ENCODE measurements at places on chromosomes 1 and 21.

- DNase-seq, result no peak
Measured at GRCh38 chr1:38330799-38331198, 284.2 kb upstream of the POU3F1 start.

GRCh38 chr1:200207711-200208126 lies 180.2 kb downstream of the NR5A2 start:
- DNase-seq, result no peak

GRCh38 chr21:45347712-45348499 lies 57.1 kb upstream of the COL18A1 start:
- no peak for DNase-seq

DNA sequence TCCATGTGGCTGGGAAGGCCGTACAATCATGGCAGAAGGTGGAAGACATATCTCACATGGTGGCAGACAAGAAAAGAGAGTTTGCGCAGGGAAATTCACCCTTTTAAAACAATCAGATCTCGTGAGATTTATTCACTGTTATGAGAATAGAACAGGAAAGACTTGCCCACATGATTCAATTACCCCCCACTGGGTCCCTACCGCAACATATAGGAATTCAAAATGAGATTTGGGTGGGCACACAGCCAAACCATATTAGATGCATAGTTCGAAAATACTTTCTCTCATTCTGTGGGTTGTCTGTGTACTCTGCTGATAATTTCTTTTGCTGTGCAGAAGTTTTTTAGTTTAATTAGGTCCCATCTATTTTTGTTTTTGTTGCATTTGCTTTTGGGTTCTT lies 990.3 kb downstream of the PLA2G4A start:
- no peak for DNase-seq

DNA sequence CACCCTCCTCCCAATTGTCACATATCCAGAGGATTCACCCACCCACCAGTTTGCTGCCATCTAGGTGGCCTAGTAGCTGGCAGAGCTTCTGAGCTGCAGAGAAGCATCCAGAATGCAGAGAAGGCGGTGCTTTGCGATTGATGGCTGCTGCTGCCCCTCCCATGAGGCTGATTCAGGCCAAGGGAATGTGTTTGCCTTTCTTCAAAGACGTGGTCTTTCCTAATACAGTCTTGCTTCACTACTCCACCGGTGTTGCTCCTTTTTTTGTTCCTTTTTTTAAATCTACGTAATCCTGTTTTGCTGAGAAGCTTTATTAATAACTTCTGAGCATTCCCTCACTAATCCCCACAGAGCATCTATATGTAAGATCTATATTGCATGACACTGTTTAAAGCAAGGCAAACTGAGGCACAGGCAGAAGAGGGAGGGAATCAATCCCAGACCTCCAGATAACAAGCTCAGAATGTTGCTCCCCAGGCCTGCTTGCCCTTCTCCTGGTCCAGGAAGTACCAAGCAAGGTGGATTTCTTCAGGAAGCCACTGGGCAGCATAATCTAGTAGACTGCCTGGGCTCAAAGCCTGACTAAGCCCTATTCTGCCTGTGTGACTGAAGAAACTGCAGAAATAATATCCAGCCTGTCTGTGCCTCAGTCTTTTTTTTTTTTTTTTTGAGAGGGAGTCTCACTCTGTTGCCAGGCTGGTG lies 275.5 kb upstream of the FMN2 start:
- no peak for DNase-seq

GRCh38 chr1:72433591-72433990 lies 151.3 kb upstream of the NEGR1 start:
- no peak for DNase-seq

DNA sequence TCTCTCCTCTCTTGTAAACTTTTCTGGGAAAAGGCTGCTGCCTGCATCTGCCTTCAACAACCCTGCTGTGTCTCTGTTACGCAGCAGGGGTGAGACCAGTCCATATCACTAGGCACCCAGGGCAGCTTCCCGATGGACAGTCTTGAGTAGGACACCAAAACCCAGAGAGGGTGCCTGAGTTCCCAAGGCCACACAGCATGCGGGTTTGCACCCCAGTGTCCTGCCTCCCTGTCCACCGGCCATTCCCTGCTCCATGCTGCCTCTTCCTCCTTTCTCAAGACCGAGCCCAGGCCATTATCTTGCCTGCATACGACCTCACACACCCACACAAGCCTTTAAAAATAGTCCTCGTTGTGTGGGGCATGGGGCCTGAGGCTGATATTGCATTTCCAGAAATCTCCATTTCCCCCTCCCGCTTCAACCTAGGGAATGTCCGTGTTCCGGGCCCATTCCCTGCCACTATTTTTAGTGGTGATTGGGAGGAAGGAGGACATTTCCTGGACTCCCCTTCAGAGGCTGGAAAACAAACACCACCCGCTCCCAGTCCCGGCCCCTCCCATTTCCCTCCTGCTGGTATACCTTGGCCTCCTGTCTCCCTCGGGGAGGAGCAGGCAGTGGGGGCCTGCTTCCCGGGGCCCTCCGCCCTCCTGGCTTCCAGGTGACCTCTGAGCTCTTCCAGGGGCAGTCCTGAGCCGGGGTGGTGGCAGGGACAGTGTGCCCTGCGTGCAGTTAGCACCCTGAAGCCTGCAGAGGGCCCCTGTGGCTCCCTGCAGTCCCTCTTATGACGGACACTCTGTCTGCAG lies 132.4 kb upstream of the TMEM51 start:
- DNase-seq, result no peak

GRCh38 chr1:61083013-61083806 lies 849 bp downstream of the NFIA start:
- no peak for DNase-seq

DNA sequence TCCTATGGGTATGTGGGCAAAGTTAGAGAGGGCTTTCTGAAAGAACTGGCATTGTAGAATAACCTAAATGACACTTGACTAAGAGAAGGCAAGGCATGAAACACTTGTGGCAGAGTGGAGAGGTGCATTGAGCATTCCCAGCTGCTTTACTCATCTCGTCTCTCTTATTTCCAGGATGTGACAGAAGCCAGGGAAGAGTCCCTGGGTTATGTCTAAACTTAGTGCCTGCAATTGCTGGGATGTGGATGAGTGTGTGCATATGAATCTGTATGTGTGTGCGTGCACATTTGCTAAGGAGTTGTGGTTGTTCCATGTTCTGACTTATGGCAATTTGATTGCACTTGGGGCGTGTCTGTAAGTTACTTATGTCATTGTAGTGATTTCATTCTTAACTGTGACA lies 1326.5 kb upstream of the B3GALT2 start:
- no peak for DNase-seq

DNA sequence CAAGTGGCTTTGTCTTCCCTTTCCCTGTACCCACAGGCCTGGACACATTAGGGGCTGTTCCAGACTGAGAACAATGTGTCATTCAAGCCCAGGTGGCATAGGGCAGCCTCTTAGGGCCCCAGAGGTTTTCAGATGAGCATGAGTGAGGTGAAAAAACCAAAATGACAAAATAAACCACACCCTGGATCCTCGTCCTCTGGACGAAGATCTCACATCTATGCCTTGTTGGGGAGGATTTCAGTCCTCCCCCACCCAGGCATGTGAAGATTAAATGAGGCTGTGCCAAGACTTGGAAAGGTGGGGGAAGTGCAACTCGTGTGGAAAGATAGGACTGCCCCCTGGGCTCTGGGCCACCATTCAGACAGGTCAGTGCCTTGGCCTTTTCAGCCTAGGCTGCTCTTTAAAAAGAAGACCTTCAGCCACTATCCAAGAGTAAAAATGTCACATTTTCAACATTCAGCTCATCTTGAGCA lies 32.8 kb upstream of the IL19 start:
- DNase-seq, result no peak

DNA sequence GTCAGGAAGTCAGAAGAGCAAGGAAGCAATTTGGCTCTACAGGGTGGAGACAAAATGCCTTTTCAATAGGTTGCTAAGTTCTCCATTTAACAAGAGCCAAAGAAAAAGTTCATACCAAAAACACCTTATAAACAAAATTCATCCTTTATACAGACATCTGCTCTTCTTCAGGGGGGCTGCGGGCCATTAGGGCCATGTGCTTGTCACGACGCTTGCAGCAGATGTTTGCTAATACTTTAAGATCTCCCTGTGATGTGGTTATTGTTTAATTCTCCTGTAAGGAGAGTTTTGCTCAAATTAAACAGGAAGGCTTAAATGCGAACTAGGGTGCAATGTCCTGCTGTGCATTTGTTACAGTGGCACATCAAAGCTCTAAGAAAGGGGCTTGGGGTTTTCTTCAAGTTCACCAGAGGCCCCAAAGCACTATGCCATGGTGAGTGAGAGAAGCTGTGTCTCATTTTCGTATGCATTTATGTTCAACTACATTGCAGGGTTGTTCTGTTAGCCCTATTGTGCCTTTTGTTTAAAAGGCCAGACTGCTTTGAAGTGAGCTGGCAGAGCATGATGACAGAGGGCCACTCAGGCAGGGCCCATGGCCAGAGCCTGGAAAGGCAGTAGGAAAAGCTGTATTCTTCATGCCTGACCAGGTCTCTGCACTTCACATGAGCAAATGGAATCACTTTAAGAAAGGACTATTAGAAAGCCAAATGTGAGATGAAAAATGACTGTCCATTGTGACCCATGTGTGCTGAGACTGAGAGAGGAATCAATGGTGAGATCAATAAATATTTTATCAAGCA lies 24.8 kb upstream of the NTPCR start:
- no peak for DNase-seq

GRCh38 chr1:160353223-160353622 lies 10.0 kb downstream of the NCSTN start:
- DNase-seq, result no peak

GRCh38 chr1:6357243-6357936 lies 36.2 kb downstream of the ACOT7 start:
- no peak for DNase-seq

- no peak for DNase-seq
Measured at GRCh38 chr1:85409516-85409915, 55.4 kb downstream of the DDAH1 start.

GRCh38 chr1:33918368-33918767 lies 54.5 kb downstream of the HMGB4 start:
- DNase-seq, result no peak

DNA sequence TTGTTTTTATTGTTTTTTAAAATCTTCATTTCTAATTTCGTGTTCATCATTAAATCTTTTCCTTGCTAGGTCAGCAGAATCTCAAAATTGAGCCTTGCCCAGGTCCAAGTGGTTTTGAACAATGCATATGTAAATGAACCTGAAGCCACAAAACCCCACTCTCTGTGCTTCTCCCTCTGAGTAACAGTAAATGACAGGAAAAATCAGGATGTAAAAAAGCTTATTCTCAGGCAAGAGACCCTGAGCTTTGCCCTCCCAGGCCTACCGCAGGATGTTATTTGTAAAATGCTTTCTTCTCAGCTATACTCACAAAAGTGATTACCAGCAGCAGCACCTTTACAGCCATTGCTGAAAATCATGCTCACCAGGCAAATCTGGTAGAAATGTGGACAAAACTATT lies 47.6 kb downstream of the TYW3 start:
- DNase-seq, result no peak

DNA sequence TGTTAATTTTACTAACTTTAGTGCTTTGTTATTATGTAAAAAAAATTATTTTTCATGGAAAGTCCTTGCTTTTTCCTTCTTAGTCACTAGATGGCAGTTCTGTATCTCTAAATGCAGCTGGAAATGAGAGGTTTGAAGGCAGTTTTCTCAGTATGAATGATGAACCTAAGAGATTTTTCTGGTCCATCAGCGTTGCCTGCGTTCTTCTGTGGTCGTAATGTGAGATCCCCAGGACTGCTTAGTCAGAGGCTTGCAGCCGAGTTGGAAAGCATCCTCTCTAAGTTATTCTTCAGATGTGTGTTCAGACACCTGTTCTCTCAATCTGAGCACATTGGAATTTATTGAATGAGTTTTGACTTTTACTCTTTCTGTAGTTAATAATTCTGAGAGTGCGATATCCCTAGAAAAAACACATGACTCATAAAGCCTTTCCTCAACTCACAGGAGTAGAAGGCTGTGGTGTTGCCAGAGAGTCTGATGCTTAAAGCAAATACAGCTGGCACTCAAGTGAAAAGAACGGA lies 99.3 kb downstream of the FMN2 start:
- DNase-seq, result no peak

DNA sequence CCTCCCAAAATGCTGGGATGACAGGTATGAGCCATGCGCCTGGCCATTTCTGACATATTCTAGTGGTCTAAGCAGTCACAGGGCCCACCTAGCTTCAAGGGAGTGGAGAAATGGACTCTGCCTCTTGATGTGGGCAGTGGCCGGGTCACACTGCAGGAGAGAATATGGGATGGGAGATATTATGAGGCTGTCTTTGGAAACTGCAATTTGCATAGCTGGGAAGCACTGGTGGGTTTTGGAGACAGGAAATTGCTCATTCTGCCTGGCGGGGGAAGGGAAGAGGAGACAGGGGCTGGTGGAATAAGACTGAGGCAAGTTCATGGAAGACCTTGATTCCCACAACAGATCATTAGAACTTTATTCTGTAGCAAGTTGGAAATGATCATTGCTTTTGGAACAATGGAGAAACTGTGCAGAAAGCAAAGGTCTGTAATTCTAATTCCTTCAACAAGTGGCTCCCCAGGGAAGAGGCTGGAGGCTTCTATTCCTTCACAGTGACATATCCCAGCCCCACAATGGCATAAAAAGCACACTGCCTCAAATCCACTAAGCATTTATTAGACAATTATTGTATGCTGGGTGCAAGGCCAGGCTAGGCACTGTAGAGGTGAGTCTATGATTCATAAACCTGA lies 10.5 kb downstream of the NCMAP start:
- DNase-seq, result no peak

GRCh38 chr1:50783286-50783685 lies 176.8 kb downstream of the FAF1 start:
- no peak for DNase-seq

GRCh38 chr1:7485086-7485780 lies 285.9 kb upstream of the VAMP3 start:
- no peak for DNase-seq

GRCh38 chr1:210695026-210695425 lies 366.3 kb downstream of the HHAT start:
- no peak for DNase-seq

GRCh38 chr1:201778279-201779065 lies 50.5 kb upstream of the IPO9 start:
- no peak for DNase-seq

DNA sequence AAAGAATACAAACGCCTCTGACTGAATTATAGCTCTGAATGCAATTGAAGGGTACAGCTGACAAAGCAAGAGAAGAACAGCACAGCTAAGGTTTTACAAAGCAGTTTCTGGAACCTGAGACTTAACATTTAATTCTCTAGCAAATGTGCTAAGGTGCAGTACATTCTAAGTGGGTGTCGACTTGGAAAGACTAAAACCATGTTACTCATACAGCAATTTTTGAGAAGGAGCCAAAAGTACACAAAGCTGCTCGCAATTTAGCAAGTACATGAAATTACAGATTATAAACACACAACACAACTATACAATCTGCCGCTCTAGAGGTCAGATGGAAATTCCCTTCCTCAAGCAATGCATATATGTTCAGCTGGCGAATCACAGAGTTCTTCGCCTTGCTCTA lies 121.9 kb downstream of the TIAM1 start:
- DNase-seq, result no peak

DNA sequence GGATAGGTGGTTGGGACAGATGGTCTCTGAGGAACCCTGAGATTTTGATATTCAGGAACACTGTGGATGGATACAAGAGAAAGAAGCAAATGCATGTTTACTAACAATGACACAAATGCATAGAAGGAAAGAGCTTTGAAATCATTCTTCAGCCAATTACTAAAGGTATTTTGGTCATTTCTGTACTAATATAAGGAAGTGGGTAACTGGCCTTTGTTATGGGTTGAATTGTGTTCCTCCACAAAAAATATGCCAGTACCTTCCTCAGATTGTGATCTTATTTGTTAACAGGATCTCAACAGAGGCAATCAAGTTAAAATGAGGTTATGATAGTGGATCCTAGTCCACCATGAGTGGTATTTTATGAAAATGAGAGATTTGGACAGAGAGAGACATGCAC lies 68.7 kb upstream of the KCNA3 start:
- DNase-seq, result no peak

Measured in right renal cortex interstitium (tissue), 3 donors.